Stimulated activated CD8-positive, alpha-beta memory T cell treated with anti-CD3 and anti-CD28 coated beads, Interleukin-2, amount 100 ng/mL, for 48 hours (primary cell): ENCODE measurements at places on chromosomes 6 and 20.

DNA sequence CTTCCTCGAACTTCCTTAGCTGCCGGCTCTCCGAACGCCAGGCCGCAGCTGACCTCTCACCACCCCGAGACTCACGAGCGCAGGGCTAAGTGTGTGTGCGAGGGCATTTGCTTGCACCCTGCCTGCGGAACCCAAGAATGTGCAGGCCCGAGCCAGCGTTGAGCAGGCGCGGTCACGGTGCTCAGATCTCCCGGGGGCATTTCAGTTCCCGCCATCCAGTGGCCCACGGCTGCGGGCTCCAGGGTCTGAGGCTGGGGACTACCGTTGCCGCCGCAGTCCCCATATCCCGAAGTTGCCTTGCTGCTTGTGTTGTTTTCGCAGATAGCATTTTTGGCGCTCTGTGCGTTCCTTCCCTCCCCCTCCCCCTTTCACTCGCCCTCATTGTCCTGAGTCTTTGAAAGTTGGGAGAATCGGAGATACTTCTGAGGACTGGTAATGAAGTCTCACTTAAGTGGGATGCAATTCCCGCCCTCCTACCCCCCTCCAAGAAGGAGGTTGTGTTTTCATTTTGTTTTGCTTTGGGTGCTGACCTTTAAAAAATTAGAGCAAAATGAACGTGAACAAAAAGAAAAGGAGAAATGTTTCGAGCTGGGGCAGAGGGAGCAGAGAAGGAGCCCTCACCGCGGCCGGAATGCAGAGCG lies 1.7 kb downstream of the NR2E1 start:
- no peak for DNase-seq

DNA sequence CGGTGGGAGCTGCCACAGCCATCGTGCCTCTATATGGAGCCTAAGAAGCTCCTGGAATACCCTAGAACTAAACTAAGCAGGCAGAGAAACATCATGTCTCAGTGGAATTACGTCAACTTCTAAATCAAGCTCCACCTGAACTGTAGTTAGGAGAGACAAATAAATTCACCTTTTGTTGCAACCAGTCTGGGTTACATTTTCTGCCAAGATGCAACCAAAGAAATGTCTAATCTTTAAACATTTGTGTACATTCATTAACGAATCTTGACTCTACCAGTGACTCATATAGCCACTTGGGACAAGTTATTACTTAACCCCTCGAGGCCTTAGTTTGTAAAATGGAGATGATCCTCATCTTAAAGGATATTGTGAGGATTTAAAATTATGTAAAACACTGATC lies 8.9 kb downstream of the PTPRK start:
- DNase-seq = no peak

- DNase-seq = peak; percentile 23
These were observed 105.4 kb downstream of the PERP start for GRCh38 chr6:138001750-138002349.

- DNase-seq = no peak
These were observed 72.1 kb downstream of the RSPO3 start for GRCh38 chr6:127190552-127190951.
